ENCODE measurements at places on chromosomes 5 and 9.

DNA sequence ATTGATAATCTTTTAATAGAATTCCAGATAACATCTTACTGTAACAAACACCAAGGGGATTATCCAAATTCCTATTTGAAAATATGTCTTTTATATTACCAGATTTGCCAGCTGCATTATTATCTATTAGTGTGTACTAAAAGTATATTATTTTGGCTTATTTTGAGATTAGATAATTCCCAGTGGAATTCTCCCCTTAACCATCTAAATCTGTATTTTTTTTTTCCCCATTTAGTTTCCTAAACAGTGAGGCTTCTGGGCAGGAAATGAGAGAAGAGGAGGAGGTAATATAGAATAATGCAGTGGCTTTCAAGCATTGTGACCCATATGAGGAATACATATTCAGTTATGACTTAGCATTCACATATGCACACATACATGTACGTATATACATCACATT, 53.5 kb upstream of the ABL1 start:
- no peak for DNase-seq

- DNase-seq: no peak
Observed at GRCh38 chr5:52269859-52270258, 517.9 kb upstream of the ITGA1 start.

GRCh38 chr5:155815248-155815647, 511.7 kb upstream of the SGCD start:
- no peak for DNase-seq

DNA sequence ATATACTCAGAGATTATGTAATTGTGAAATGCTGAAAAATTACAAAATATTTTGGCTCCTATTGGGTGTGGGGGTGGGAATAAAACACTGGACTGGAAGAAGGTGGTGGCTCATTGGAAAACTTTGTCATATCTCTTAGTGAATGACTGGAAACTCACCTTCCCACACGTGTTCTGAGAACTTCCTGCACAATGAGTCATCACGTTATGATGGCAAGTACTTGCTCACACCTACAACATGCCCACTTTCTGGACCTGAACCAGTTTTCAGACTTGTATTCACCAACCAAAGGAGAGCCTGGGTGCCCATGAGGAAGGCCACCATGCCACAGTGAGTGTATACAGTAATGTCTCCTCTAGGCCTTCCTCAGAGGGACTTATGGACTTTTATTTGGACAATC, 294.8 kb downstream of the ASTN2 start:
- DNase-seq: no peak

- DNase-seq: no peak
Observed at GRCh38 chr5:89168766-89169165, 285.8 kb upstream of the MEF2C start.

- DNase-seq: no peak
Observed at GRCh38 chr5:31161781-31162181, 31.7 kb upstream of the CDH6 start.

DNA sequence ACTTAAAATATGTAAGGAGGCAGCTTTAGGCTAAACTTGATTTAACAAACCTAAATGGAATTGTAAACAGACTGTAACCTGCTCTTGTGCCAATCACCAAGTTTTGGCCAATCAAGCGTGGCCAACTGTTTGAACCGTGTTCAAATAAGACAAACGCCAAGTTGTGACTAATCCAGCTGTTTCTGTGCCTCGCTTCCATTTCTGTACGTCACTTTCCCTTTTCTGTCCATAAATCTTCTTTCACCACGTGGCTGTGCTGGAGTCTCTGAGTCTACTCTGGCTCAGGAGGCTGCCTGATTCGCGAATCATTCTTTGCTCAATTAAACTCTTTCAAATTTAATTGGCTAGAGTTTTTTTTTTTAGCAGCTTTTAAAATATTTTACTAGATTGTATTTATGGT, 71.3 kb downstream of the LIX1 start:
- DNase-seq: no peak

- no peak for DNase-seq
Observed at GRCh38 chr9:104514901-104515300, 10.8 kb downstream of the OR13F1 start.

DNA sequence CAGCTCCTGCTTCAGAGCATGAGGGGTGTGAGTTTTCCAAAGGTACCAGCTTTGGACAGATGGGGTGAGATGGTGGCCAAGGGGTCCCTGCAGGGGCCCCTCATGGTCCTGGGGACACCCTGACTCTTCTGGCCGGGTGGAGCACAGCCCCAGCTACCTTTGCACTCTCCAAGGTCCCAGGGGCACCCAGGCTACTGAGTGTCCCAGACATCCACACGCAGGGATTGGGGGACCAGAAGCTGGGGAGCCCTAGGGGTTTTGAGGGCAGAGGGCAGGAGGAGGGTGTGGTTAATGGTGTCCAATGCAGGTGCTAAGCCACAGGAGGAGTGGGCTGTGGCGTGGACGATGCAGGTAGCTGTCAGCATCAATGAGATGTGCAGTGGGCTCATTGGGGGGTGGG, 16.0 kb upstream of the CLPTM1L start:
- DNase-seq: no peak

- no peak for DNase-seq
Observed at GRCh38 chr5:52173133-52173532, 614.6 kb upstream of the ITGA1 start.

DNA sequence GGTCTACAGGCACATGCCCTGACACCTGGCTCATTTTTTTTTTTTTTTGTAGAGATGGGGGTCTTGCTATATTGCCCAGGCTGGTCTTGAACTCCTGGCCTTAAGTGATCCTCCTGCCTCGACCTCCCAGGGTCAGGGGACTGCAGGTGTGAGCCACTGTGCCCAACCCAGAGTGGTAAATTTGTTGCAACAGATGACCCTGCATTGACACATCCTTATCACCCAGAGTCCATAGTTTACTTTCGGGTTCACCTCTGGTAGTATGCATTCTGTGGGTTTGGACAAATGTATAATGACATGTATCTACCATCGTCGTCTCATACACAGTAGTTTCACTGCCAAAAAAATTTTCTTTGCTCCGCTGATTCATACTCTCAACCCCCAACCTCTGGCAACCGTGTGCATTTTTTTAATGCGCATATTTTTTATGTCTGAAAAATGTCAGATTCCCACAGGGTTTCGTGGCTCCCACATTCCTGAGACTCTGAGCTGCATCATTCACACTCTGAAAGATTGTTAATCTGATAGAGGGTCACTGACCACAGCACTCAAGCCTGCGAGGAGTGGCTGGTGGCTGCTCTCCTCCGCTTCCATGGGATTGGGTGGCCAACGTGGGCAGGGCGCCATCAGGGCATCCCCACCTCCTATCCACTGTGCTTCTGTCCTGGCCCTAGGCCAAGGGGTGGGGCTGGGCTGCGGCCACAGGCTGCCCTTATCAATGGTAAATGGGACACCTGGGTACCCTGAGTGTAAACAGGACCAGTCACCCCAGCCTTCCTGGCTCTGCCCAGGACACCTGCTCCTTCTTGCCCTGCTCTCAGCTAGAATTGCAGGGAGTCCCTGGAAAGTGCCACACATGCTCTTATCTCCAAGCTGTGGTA, 9.6 kb downstream of the NDST1 start:
- DNase-seq: no peak

- no peak for DNase-seq
Observed at GRCh38 chr9:130041648-130042405, 1.2 kb downstream of the FNBP1 start.

DNA sequence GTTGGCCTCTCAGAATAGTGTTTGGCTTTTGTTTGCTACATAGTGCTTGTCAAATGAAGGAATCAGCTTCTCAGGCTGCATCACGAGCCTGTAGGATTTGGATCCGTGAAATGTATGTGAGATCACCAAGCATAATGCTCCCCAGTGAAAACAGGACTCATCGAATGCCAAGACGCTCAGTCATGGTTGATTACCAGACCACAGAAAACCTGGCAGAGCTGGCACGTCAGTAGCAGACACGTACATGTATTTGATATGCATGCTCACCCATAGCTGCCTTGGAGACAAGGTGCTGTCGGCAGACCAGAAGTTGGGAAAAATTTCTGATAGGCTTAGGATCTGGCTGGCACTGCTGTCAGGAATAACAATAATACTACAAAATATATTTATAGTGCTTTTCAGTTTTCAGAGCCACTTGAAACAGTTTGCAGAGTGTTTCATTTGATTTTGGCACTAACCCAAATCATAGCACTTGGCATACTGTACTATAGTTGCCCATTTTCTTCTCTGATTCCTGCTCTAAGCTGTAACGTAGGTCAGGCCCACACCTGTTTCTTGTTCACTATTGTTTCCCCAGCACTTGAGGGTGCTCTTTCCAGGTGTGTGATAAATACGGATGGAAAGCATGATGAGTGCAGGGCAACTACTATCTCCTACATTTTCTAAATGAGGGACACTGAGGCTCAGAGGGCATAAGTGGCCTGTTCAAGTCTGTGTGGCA, 226.1 kb downstream of the NR3C1 start:
- DNase-seq: no peak

DNA sequence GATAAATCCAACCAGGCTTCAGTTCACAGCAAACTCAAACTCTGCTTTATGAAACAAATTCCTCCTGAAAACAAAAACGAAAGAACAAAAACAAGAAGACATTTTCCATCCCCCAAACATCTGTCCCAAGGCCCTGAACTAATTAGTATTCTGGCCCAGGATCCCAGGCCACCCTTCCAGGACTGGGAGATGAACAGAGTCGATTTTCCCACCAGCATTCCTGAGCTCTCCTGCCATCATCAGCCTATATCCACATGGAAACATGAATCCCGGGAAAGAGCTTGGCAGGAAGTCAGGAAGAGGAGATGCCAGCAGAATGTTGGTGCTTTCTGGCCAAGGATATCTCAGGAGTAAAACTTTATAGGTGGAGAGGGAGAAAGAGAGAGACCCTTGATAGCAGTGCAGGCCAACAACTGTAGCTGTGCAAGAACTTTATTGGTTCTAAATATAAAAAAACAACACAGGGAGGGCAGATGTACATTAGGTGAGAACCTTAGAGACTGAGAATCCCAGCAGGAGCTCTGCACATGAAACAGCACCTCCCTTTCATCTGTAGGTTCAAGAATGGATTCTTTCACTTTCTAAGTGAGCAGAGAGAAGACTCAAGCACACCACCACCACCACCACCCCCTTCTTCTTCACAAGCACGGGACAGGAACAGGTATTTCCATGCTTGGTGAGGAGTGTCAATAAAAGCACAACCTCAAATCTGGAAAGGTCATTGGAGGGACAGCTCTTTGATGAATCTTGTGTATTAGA, 190.7 kb upstream of the TAS2R1 start:
- no peak for DNase-seq

- no peak for DNase-seq
Observed at GRCh38 chr5:106876665-106877194, 794.0 kb downstream of the EFNA5 start.

GRCh38 chr5:91189480-91190313, 193.4 kb downstream of the ARRDC3 start:
- no peak for DNase-seq

DNA sequence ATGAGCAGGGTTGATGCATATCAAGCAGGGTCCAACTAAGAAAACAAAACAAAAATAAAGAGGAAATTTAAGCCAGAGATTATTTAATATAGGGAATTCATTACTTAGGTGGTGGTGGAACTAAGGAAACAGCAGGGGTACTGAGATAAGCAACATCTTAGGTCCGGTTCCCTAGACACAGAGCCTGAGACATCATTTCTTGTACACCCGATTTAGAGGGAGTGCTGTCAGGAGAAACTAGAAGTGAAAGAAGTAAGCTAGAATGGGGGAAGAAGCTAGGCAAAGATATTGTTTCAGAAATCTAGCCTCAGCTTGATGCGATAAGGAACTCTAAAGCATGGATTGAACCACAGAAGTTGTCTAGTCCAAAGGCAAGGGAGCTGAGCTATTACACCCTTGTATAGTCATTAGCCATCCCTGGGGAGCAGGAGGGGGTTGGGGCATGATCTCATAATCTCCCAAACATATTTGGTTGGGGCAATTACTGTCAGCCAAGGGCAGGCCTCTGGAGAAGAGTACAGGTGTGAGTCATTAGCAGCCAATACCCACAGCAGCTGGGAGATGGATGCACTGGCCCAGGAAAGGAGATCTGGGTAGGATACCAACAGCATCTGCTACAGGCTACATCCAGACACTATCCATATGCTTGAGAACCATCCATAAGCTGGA, 194.5 kb downstream of the ARL15 start:
- no peak for DNase-seq

DNA sequence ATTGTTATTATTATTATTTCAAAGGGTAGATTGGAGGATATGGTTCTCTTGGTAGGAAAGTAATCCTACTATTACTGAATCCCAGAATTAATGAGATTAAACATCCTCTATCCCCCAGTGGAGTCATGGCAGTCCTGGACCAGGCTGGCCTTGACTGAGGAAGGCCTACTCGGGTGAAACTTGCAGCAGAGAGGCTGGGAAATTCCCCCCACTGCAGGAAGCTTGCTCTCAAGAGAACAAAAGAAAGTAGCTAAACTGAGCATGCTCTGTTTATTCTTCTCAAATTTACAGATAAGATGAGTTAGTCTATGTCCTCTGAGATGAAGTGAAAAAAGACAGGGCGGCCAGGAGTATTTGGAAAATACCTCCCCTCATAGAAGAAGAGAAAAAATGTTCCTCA, 233.9 kb upstream of the RPS23 start:
- no peak for DNase-seq

DNA sequence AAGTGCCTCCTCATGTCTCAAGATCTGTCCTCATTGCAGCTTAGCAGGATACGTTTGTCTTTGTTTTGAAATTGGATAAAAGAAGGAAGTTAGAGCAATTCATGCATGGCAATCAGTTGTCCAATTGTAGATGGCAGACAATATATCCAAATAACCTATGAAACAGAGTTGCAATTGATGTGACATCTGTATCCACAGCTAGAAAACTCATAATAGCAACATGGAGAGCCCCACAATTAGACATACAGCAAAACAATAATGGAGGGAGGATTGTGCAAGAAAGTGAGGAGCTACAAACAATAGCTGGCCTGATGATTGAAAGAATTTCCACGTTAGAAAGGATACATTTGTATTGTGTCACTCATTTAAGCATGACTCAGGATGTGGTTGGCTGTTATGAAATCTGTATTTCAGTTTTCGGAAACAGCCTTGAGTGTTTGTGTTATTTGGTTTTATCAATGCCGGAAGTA, 132.0 kb downstream of the FAM174A start:
- DNase-seq: peak; percentile 96

DNA sequence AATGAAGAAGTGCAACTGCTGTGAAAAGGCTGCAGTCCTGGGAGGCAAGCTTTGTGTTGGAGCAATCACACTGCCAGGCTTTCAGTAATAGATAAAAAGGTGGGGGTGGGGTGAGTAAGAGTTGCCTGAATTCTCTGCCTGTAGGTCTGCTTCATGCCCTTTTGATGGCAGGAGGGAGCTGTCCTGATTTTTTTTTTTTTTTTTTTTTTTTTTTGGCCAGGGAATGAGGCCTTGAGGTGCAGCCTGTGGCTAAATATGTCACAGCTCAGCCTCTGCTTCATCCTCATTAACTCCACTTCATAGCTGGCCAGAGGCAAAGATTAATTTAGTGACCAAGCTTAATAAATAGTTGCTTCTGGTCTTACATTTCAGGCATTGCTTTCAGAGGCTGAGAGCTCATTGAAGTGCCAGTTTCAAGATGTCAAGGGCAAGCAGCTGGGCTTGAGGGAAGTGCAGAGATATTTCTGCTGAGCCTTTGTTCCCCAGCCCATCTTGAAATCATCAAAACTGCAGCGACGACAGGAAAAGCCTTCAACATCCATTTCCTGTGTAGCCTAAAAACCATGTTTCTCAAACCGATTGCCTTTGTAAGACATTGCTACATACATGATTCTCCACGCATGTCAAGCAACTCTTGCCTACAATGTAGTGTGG, 134.7 kb downstream of the MACIR start:
- peak; percentile 69 for DNase-seq

Measured in AML-193 (cell line).